HT1080 (cell line): ENCODE measurements at places on chromosomes 6 and 20.

GRCh38 chr6:101513181-101513580 is 119.7 kb downstream of the GRIK2 start:
- no peak for DNase-seq

- no peak for DNase-seq
These were observed 63.0 kb downstream of the AGPAT4 start for GRCh38 chr6:161210857-161211256.

- peak; percentile 61 for DNase-seq
These were observed 161.8 kb upstream of the SCGN start for GRCh38 chr6:25490018-25490801.

GRCh38 chr20:21048841-21049273 is 57.3 kb downstream of the LINC00237 start:
- DNase-seq = peak; percentile 20

GRCh38 chr6:113524826-113525225 is 332.3 kb upstream of the MARCKS start:
- no peak for DNase-seq

- no peak for DNase-seq
These were observed 897 bp upstream of the GMEB2 start for GRCh38 chr20:63627751-63628245.

GRCh38 chr20:11429889-11430519 is 487.7 kb upstream of the BTBD3 start:
- DNase-seq = no peak

DNA sequence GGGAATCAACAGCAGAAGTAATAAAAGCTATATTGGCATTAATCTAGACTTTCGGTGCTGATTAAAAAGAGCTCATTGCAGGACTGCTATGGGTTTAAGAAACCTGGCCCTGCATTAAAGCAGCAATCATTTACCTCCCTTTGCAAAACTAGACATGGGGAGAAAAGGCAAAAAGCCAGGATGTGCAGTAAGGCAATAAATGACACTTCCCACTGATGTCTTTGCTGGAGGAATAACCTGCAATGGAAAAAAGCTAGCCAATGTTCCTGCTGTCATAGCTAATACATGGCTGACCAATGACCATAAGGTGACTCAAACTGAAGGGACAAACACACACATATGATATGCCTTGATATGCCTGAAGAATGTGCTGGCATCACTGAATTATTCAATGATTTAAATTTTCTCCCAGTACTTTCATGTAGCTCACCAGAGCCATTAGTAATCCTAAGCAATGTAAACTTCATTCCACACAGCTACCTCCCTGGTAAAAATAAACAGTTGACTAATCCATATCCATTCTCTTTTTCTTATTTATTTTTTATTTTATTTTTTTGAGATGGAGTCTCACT is 8.7 kb downstream of the DNAAF9 start:
- no peak for DNase-seq

DNA sequence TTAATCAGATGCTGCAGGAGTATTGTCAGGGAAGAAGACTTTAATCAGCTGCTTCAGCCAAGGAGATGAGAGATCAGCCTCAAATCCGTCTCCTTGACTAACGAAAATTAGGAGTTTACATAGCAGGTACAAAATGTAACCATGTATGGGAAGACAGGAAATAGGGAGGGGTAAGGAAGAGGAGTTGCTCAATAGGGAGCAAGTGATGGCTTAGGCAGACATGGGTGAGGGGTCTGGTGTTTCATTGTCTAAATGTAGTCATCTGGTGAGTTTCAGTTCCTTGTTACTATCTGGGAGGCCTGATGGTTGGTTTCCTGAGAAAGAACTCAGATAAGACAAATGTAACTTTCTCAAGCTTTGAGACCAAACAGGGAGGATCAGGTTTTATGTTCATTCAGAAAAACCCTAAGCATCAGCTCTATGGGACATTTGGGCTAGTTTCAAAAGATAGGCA is 217.3 kb upstream of the SULF2 start:
- DNase-seq = no peak

DNA sequence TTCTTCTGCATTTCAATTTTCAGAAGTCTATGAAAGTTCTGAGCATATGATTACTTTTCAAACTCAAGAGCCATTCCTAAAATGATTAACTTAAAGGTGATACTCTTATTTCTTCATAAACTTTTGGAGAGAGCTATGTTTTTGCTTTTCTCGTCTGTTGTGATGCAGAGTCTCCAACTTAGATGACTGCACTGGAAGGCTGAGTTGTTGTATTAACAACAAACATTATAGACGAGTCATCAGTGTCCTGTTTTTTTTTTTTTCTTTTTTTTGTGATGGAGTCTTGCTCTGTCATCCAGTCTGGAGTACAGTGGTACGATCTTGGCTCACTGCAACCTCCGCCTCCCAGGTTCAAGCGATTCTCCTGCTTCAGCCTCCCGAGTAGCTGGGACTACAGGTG is 101.9 kb downstream of the CD109 start:
- no peak for DNase-seq
